ENCODE measurements at places on chromosomes 11 and 22.

GRCh38 chr11:30465192-30465591 lies 121.0 kb downstream of the MPPED2 start:
- no peak for DNase-seq

DNA sequence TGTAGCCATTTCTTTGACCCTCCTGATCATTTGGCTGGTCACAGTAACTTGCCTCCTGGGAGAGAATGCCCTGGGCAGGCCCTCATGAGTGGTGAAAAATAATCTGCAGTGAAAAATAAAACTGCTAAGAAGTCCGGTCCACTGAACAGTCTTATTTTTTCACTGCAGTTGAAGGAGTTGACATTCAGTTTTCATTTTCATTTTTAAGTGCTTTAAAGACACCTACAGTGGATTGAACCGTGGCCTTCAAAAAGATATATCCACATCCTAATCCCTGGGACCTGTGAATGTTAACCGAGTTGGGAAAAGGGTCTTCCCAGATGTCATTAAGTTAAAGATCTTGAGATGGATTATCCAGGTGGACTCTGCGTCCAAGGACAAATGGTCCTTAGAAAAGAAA lies 153.6 kb upstream of the GRK3 start:
- DNase-seq, result no peak

DNA sequence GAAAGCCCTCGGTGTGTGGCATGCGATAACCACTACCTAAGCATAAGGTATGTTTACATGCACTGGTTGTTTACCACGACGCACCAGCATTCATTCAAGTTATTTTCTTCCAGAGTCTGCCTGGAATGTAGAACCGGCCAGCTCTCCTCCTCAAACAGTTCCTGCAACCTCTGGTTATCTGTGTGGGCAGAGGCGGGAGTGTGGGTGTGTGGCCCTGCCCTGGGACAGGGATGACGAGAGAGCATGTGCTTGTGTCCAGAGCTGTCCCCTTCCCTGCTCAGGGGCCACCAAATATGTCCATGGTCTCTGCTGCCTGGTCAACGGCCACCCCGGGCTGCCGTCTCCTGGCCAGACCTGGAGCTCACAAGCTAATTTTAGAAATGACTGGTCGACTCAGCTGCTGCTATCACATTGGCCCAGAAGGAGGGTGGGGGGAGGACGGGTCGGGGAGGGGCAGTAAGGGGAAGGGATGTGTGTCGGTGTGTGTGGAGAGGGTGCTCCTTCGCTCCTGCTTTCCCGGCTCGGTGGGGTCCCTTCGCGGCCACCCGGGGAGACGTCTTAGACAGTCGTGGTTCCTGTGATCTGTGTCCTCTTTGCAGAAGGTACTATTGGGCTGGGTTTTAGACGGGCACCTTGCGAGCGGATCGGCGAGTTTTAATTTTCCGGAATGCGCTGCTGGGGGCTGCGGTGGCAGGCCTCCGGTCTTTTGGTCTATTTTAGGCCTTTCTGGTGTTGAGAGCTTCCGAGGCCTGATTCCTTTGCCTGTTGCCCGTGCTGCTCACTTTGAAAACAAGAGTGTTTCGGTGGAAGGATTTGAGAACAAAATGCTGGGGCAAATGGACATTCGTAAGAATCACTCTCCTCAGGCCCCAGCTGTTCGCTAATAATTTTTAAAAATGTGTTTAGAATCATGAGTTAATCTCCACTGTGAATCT lies at the start of gene MYO18B:
Gene MYO18B, plus strand, starts transcription at position 497 of the 935 bp plus-strand sequence. CDS start 18,905 bp downstream, outside the sequence.
- DNase-seq, result no peak

- DNase-seq, result no peak
Observed at GRCh38 chr22:38845004-38845740, 1.3 kb upstream of the NPTXR start.

DNA sequence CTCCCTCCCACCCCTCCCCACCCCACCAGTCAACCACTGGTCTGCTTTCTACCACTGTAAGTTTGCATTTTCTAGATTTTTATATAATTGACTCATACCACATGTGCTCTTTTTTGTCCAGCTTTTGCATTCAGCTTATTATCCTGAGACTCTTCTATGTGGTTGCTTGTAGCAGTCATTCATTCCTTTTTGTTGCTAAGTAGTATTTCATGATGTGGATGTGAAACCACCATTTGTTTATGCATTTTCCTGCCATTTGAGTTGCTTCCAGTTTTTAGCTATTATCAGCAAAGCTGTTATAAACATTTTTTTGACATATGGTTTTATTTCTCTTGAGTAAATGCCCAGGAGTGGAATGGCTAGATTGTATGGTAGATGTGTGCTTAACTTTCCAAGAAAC lies 77.0 kb upstream of the FGF3 start:
- DNase-seq, result no peak

DNA sequence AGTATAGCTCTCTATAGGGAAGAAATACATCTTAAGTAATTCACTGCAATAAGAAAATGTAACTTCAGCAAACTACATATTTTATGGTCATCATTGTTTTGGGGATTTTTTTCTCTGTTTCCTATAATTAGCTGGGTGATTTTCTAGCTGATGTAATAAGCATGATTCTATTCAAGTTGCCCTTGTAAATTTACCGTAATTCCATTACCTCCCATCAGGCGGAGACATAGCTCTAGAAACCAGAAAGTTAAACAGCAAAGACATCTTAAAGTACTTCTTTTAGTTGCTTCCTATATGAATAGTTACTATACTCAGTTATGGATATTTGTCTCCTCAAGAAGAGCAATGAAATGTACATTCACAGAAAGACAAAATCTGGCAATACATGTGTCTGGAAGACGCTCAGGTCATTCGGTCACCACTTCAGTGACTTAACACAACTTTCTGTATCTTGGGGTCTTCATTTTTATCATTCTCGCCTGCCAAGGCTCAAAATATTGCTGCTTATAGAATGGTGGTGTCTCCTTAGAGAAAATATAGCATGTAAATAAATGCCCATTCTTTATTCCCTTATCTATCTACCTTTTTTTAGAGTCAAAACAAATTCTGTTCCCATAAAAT lies 239.9 kb upstream of the ZC3H12C start:
- no peak for DNase-seq

- DNase-seq, result peak; percentile 76
Observed at GRCh38 chr11:68040101-68040956, 1.5 kb downstream of the TCIRG1 start.

- DNase-seq, result no peak
Observed at GRCh38 chr11:98895936-98896335, 124.8 kb upstream of the CNTN5 start.

DNA sequence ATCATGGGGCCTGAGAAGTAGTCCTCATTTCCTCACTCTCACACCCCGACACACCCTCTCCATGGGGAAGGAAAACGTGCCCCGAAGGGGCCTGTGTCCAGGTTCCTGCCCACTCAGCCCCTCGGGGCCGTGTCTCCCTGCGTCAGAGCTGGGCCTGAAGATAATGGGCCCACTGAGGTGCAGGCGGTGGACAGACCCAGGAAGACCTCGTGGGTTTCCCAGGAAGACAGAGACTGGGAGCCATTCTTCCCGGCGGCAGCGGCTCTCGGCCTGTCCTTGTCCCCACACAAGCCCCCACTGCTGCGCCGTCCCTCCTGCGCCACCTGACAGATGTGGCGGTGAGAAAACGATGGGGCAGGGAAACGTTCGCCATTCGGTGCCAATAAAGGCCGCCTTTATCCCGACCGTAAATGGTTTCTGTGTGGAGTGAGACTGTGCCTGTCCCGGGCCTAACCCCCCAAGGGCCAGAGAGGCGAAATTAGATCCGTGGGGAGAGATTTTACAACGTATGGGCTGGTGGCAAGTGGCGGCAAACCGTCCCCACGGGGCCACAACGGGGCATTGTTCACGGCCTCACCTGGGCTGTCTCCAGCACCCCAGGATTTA lies 89.0 kb downstream of the CDKN1C start:
- peak; percentile 20 for DNase-seq

DNA sequence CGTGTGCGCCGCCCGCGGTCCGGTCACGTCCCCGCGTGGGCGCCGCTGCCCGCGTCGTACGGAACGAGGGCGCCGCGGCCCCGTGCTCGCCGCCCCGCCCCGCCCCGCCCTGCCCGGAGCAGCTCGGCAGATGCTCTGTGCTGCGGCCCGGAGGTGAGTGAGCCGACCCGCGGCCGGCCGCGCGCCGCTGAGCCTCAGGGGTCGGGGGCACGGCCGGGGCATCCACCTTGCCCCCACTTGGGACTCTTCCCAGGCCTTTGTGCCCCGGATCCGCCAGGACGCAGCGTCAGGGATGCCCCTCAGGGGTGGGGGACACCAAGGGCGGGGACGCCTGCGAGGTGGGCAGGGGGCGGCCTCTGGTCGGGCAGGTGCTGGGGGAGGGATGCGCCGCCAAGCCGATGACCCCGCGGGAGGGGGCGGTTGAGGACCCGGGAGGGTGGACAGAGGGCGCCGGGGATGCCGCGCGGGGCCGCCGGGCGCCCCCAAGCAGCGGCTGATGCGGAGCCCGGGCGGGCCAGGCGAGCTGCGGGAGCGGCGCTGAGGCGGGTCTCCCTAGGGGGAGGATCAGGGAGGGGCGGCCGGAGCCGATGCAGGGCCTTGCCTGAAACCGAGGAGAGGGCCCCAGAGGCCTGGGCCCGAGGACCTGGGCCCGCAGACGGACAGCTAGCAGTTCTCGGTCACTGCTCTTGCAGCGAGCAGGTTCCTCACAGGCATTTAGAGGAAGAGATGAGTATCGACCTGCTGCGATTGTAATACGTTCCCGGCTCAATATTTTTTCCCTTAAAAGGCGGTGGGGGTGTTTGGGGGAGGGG lies at the start of gene GNAZ:
Gene GNAZ, plus strand, starts transcription at position 102 of the 812 bp plus-strand sequence. CDS start 25,177 bp downstream, outside the sequence.
- DNase-seq, result peak; percentile 60

- DNase-seq, result no peak
Observed at GRCh38 chr11:129950101-129951091, 52.2 kb downstream of the PRDM10 start.

- DNase-seq, result peak; percentile 100
Observed at GRCh38 chr11:66958232-66958955, at the start of gene PC. Gene PC (minus strand): TSS chr11:66958383. CDS start chr11:66872159, 86,224 bp downstream.

DNA sequence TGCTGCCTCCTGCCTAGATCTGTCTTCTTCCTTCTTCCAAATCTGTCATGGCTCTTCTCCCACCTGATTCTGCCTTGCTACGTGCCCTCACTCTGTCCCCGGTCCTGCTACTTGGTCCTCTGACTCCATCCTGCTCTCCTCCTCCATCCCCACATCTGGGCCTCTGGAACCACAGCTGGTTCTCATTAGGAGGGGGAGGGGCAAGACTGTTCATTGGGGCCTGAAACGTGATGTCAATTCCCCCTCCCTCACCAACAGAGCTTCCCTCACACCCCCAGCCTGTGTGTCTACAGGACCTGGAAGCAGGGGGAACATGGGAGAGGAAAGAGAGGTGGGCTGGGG lies 9.1 kb downstream of the DCHS1 start:
- no peak for DNase-seq

DNA sequence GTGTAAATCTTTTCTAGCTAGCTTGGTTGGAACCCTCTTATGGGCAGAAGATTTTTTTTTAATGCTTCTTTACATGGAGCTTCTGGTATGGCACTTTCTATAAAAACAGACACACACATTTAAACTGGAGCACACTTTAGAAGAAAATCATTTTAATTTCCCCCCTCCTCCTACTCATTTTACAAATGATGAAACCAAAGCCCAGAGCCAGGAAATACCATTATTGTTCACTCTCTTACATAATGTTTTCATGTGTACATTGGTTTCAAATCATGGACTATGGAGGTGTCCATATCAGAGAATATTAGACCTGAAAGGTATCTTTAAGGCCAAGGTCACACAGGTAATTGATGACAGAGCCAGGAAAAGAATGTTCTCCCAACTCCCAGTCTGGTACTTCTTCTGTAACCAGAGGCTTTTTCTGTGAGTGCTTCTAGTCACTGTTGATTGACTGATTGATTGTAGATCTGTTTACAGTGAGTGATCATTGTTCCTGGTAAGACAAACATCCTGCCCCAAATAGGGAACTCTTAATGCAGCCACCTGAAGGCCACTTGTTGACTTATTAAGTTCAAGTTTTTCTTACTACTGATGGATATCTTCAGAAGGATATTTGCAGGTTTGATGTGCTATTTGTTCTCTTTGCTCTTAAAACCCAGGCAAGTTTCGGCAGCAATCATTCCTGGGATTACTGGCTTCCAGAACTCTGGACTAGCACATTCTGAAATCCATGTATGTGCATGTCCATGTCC lies 26.8 kb upstream of the ME3 start:
- DNase-seq, result no peak

DNA sequence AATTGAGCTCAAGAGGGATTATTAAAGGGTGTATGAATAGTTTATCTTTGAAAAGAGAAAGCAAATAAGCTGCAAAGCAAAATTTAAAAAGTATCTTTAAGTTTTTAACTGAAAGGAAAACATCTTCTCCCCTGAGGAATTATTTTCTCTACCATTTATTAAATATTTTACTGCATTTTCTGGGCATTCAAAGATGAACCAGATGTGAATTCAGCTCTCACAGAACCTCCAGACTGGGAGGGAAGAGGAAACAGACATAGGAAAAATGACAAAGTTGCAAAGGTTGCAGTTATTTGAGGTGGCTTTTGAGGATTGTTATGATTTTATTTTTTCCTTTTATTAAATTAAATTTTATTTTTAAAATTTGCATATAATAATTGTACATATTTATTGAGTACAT lies 122.7 kb upstream of the SESN3 start:
- no peak for DNase-seq

DNA sequence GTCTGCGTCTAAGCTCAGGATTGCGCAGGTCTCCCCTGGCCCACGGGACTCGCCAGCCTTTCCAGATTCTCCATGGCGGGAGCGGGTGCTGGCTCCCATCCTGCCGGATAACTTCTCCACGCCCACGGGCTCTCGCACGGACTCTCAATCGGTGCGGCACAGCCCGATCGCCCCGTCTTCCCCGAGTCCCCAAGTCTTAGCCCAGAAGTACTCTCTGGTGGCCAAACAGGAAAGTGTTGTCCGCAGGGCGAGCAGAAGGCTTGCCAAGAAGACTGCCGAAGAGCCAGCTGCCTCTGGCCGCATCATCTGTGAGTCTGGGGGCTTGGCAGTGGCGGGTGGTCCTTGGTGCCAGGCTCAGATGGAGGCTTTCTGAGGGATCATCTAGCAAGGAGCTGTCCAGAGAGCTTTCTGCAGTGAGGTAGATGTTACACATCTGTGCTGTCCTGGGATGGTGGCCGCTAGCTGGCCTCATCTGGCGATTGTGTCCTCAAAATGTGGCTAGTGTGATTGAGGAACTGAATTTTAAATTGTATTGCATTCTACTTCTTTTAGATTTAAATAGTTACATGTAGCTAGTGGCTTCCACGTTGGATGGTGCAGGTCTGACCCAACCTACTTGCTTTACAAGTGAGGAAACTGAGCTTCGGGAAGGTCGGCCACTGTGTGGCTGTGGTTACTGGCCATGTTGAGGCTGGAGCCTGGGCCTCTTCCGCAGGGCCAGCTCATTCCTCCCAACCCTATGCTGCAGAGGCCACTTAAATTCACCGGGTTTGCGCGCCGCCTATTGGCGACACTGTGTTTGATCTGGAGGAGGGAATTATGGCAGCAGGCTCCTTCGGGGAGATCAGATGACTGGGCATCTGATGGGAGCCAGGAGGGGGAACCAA lies 6.7 kb downstream of the INCENP start:
- no peak for DNase-seq
